IMR-90 (cell line): ENCODE measurements at places on chromosomes 1 and 21. TPM values are rescaled to one million over a fixed set of nuclear protein-coding genes. Genes with fewer than 3 reads are reported as not detected.
A peak's percentile ranks its signal among the peaks of the same experiment; 100 is the strongest.

LIN28A gene
- total RNA-seq: not detected in 2 replicates

LMX1A gene
- not detected in 2 replicates for total RNA-seq

ADAM30 gene
- total RNA-seq: not detected in 2 replicates

S100A3 gene
- 1.4 and 2.9 TPM in 2 replicates for total RNA-seq

SPRR2D gene
- total RNA-seq: not detected in 2 replicates

DNAI4 gene
- total RNA-seq: 1.6 and 1.7 TPM in 2 replicates

LRRC71 gene
- not detected in 2 replicates for total RNA-seq

- no peak for DNase-seq
Observed at GRCh38 chr1:93235261-93235660, 54.7 kb downstream of the CCDC18 start.

DNA sequence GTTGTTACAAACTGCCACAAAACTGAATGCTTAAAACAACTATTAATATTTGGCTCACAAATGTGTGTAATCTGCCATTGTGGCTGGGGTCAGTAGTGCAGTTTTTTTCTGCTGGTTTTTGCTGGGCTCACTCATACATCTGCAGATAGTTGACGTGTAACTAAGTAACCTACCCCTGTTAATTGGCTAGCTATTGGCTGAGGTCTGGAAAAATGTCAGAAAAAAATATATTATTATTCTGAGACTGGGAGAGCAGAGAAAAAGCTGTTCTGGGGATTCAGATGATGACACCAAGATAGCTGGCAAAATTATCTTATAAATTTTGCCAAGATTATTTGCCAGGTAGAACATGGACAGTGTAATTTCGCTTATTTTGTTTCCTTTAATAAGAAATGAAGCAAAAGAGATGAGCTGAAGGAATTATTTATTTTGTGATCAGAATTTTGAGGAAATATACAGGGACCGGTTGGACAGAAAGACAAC lies 616.1 kb upstream of the ADAMTS5 start:
- DNase-seq: no peak

- DNase-seq: peak; percentile 72
Observed at GRCh38 chr1:11550664-11551283, 71.8 kb downstream of the DISP3 start.

- DNase-seq: peak; percentile 54
Observed at GRCh38 chr1:196317535-196318522, 290.4 kb downstream of the KCNT2 start.

DNA sequence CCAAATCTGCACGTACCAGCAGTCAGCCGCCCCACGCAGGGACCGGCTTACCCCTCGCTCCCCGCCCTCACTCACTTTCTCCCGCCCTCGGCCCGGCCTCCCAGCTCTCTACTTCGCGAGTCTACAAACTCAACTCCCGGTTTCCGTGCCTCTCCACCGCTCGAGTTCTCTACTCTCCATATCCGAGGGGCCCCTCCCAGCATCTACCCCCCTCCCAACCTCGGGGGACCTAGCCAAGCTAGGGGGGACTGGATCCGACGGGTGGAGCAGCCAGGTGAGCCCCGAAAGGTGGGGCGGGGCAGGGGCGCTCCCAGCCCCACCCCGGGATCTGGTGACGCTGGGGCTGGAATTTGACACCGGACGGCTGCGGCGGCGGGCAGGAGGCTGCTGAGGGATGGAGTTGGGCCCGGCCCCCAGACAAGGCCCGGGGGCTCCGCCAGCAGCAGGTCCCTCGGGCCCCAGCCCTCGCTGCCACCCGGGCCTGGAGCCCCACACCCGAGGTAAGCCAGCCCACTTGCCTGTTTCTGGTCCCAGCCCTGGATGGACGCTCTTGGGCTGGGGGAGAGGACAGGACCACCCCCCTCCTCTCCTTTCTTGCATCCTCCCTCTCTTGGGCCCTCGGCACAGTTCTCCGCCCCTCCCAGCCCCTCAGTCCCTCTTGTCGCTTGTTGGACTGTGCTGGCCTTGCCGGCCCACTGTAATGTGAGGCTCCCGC lies at the start of gene ARTN:
ARTN (plus strand) TSS at position 416 of the 715 bp plus-strand sequence. CDS start 1,856 bp downstream, outside the sequence.
- DNase-seq: no peak

DNA sequence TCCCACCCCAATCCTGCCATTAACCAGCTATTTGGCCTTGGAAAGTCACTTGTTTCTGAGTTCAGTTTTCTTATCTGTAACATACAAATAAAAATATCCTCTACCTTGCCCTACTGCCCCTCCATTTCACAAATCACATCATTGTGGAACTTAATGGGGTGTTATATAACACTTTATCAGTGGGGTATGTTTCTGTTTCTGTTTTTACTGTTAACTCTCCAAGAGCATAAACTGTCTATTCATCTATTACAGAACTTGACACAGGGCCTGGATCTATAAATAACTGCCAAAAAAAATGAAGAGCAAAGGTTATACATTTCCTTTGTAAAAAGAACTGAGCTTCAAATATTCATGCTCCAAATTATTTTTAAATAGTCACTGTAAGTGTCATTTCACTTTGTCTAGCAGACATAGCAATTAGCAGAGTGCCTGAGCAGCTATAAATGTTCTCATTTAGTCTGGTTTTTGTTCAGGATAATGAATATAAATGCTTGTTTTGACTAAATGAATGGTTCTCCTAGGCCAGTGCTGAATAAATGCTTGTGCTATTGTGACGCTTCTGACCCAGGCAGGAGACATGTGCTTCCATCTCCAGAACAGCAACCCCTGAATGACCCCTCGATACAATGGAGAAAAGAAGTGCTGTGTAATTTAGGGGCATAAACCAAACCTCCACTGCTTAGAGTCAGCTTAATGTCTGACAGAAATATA lies 7.4 kb downstream of the PIGM start:
- DNase-seq: no peak

- no peak for DNase-seq
Observed at GRCh38 chr1:114126261-114127095, 27.2 kb downstream of the SYT6 start.

GRCh38 chr1:107934578-107934977 lies 30.4 kb downstream of the VAV3 start:
- no peak for DNase-seq

DNA sequence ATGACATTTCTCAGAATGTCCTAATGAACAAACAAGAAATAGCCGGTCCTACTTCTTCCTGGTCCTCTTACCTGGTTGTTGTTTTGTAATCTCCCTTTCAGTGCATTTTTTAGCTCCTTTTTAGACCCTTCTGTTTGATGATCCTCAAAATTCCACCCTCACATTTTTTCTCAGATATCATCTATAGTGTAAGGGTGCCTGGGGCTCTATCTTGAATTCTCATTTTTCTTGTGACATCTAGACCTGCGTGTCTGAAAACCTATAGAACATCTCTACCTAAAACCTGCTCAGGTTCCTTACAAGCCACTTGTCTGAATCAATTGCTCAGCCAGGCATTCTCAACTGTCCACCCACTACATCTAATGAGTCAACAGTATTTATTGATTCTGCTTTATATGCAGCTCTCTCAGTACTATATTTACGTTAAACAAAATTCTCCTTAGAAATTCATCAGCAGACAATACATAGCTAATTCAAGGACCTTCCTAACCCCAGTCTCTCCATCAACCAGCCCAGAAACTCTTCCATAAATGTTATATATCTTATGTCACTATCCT lies 36.5 kb upstream of the USH2A start:
- DNase-seq: peak; percentile 62

DNA sequence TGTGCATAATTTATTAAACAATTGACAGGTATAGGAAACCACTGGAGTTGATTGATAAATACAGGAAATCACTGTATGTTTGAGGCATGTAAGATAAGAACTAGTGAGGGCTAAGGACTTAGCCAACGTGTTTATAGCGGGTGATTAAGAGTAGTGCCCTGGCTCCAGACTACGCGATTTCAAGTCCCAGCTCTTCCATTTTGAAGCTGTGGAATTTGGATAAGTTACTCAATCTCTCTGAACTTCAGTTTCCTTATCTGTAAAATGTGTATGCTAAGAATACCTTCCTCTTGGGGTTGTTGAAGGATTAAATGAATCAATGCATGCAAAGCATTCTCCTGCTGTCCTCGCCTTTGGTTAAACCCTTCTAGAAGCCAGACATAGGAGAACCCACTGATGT lies 143.3 kb upstream of the GJB5 start:
- DNase-seq: no peak

DNA sequence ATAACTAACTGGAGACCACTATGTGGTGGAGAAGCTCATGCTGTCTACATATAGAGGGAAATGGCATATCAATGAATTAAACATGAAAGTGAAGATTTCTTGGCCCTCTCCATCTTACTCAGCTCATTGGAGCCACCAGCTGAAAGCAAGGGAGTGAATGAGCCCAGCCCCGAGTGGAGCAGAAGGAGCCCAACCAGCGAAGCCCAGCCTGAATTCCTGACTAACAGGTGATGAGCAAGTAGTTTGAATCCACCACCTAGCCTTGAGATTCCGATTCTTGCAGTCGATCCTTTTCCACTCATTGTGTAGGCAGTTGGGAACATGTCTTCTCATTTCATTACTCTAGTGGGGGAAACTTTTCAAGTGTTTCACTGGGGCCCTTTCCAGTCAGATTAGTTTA lies 18.6 kb upstream of the ST6GALNAC3 start:
- DNase-seq: no peak

DNA sequence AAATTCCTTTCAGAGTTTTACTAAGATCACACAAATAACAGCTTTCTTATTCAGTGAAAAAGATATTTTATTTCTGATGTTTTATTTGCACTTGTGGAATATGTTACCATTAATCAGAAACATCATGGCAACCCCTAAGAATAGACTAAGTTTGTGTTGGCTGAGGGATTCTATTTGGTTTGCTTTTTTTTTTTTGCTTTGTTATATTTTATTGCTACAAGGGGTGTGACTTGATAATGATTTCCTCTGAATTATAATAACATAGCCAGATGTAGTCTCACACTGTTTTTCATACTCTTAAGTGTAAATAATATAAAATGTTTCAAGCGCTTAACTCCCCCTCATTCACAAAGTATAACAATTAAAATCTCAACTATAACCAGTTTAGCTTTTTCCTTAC lies 20.0 kb downstream of the GLRX2 start:
- no peak for DNase-seq

GRCh38 chr1:57012315-57012714 lies 46.5 kb upstream of the C8B start:
- DNase-seq: no peak
